ENCODE measurements at places on chromosomes 16 and 17.

- H3K27ac ChIP-seq = no peak overlapping the region
- no peaks in the 10 kb centered on the region for H3K36me3 ChIP-seq
- H3K27me3 ChIP-seq = no peaks in the 10 kb centered on the region
- no peak overlapping the region for H3K4me3 ChIP-seq
Measured at GRCh38 chr16:48057048-48057447, 98.7 kb downstream of the ABCC12 start.

DNA sequence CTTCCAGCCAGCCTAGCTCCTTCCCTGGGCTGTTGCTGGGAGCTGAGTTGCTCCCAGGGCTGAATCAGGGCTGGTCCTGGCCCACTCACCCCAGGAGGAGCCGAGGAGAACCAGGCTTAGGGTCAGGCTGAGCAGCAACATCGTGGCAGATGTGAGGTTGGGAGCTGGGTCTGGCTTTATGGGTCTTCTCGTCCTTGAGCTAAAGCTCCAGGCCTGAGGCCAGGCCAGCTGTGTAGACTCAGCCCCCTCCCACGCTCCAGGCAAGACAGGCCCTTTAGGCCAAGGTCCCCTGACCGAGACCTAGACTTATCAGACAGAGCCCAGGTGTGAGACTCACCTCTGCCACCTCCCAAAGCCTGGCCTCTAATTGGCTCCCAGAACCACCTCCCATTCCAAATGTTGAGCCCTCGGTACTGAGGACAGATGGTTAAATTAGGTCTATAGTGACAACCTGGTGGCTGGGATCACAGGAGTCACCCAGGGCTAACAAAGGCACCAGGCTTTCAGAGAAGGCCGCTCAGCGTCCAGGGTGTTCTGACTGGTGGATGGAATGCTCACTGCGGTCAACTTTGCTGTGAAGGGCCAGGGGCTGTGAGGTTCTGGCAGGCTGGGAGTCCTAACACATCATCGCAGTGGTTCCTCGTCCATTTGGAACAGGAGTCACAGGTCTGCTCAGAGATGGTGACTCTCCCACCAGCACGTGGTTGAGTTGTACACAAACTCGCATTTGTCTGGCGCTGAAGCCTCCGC is at the start of gene CTRL:
CTRL (minus strand) TSS at position 151 of the 750 bp plus-strand sequence; CDS start at position 141, 10 bp downstream.
- no peak for DNase-seq
- H3K27me3 ChIP-seq = no peaks in the 10 kb centered on the region
- peaks cover 14% of the 10 kb centered on the region for H3K4me1 ChIP-seq
- no peak within 1 kb of the TSS for H3K4me3 ChIP-seq
- H3K36me3 ChIP-seq = peaks cover 88% of the 10 kb centered on the region
- H3K27ac ChIP-seq = no peak within 1 kb of the TSS

GRCh38 chr17:37261286-37261685 is 114.5 kb upstream of the C17orf78 start:
- no peak for DNase-seq
- H3K4me3 ChIP-seq = no peak overlapping the region
- no peak overlapping the region for H3K27ac ChIP-seq
- no peaks in the 10 kb centered on the region for H3K27me3 ChIP-seq
- H3K36me3 ChIP-seq = no peaks in the 10 kb centered on the region

DNA sequence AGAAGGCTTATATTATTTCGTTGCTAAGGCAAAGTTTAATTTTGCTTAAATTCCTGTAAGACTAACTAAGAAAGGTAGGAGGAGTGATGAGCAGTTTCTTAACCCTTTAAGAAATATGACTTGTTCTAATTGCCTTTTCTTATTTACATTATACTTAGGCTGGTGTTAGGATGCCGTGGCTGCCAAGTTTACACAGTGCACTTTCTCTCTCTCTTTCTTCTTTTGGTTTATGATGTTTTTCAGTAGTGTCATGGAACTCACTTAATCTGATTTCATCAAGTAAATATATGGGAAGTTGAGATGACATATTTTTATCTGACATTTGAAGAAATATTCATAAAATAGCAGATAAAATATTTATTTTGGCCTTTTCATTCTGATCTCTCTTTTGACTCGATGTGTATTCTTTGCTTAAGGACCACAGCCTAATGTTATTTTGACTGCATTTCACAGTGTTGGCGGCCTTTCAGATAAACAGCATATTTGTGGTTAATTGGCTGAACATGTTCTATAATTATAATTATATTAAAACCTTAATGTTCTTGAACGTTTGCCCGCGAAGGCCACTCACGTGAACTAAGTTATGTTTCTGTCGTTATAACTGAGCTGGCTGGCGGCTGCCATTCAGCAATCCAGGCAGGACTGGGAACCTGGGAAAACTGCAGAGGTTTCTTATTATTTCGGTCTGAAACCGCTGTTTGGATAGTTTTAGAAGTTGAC is 191.6 kb downstream of the WWOX start:
- H3K4me1 ChIP-seq = no peaks in the 10 kb centered on the region
- H3K27me3 ChIP-seq = no peaks in the 10 kb centered on the region
- DNase-seq = no peak
- H3K36me3 ChIP-seq = no peaks in the 10 kb centered on the region

DNA sequence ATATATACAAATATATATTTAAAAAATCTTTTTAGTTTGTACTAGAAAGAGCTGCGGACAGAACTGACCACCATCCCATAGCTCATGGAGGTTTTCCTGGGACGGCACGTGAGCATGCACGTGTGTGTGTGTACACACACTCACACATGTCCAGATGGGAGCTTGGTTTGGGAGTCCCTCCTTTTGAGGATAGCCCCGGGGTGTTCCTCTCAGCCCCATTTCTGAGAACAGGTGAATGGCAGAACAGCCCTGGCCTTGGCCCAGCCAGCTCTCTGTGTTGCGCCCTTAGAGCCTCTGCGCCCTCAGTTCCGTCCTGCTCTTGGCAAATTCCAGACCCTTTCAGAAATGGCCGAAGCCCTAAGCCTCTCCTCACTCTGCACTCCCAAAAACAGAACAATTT is 70.1 kb downstream of the AMFR start:
- DNase-seq = no peak
- H3K27me3 ChIP-seq = no peaks in the 10 kb centered on the region
- H3K4me3 ChIP-seq = no peak overlapping the region

GRCh38 chr16:48609652-48610029 is 339 bp downstream of the N4BP1 start:
- no peak for DNase-seq
- peak overlapping the region; percentile 66 for H3K4me3 ChIP-seq
- H3K27ac ChIP-seq = peak overlapping the region; percentile 94

All from naive thymus-derived CD4-positive, alpha-beta T cell (primary cell).